Activated CD4-positive, alpha-beta memory T cell treated with anti-CD3 and anti-CD28 coated beads, Interleukin-2, amount 10 ng/mL, durations not matched to agents 7 days and 5 days (primary cell): ENCODE measurements at places on chromosomes 5 and 9. TPM values are rescaled to one million over a fixed set of nuclear protein-coding genes. Genes with fewer than 3 reads are reported as not detected.

Gene CNTFR
- total RNA-seq: not detected

Gene TAF7
- 75.1 TPM for total RNA-seq

GRCh38 chr9:137305060-137305797 lies 3.2 kb upstream of the NRARP start:
- H3K27me3 ChIP-seq: peaks cover 8% of the 10 kb centered on the region
- no peaks in the 10 kb centered on the region for H3K36me3 ChIP-seq
- H3K27ac ChIP-seq: peak overlapping the region; percentile 35
- peaks cover 16% of the 10 kb centered on the region for H3K4me1 ChIP-seq

- no peak overlapping the region for H3K27ac ChIP-seq
- no peaks in the 10 kb centered on the region for H3K36me3 ChIP-seq
- no peaks in the 10 kb centered on the region for H3K4me1 ChIP-seq
- no peak for DNase-seq
- peaks cover 5% of the 10 kb centered on the region for H3K27me3 ChIP-seq
Measured at GRCh38 chr9:113787871-113788270, 88.2 kb upstream of the ZNF618 start.

DNA sequence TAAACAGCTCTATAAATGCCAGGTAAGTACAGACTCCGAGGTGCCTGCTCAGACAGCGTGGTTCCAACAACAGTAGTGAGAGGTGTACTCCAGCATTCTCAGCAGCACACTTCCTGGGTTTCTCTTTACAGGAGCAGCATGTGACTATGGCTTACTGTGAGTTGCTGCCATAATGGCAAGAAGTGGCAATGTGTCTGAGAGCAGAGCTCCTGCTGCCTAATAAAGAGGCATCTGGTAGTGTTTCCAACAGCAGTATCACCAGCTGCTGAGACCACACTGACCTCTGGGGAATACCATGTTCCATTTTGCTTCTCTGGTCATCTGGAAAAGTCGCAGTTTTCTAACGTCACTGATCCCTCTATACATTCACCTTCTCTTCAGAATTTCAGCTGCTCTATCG lies 398.2 kb downstream of the SLCO4C1 start:
- DNase-seq: no peak
- no peaks in the 10 kb centered on the region for H3K36me3 ChIP-seq
- H3K4me1 ChIP-seq: no peaks in the 10 kb centered on the region
- H3K27me3 ChIP-seq: no peaks in the 10 kb centered on the region
- H3K4me3 ChIP-seq: no peak overlapping the region
- H3K27ac ChIP-seq: no peak overlapping the region

DNA sequence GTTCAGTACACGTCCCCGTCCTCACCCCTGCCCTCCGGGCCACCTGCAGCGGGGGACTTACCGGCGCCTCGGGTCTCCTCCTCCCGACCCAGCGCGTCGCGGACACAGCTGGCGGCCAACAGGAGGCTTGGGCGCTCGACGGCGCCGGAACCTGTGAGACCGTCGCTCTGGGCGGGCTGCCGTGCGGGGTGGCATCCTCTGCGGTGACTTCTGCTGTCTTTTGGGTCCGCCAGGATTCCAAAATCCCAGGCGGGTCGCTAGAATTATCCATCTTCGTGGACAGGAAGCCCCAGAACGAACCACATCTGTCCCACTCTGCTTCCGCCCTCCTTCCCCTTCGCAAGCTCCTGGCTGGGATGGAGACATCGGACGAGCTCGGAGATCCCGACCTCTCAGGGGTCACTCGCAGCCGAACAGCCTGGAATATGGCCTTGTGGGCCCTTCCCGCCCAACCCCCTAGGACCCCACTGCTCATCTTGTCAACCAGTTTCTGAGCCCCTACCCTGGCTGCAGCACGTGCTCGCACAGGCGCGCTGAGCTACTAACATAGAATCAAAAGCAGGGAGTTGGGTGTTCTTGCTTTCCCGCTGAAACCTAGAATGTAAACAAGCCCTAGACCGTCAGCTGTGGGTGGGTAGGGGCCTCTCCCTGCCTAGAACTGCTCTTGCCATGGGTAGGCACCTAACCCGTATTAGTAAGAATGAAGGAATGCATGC lies 947 bp upstream of the MARCHF3 start:
- H3K4me3 ChIP-seq: peak overlapping the region; percentile 85
- peak; percentile 24 for DNase-seq
- H3K4me1 ChIP-seq: peaks cover 12% of the 10 kb centered on the region
- H3K27me3 ChIP-seq: peaks cover 49% of the 10 kb centered on the region
- H3K27ac ChIP-seq: no peak overlapping the region

GRCh38 chr9:130990978-130991777 lies 17.8 kb upstream of the LAMC3 start:
- H3K27ac ChIP-seq: no peak overlapping the region
- no peaks in the 10 kb centered on the region for H3K27me3 ChIP-seq
- H3K4me1 ChIP-seq: no peaks in the 10 kb centered on the region
- no peaks in the 10 kb centered on the region for H3K36me3 ChIP-seq

DNA sequence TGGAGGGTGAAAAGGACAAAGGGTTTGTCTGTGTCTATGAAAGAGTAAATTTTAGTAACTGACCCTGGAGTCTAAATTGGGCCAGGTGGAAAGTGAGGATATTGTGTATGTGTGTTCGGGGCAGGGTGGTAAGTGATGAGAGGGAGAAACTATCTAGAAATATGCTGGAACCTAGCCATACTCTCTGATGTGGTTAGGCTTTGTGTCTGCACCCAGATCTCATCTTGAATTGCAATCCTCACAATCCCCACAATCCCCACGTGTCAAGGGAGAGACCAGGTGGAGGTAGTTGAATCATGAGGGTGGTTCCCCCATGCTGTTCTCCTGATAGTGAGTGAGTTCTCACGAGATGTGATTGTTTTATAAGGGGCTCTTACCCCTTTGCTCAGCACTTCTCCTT lies 60.6 kb downstream of the COMMD10 start:
- H3K36me3 ChIP-seq: no peaks in the 10 kb centered on the region
- H3K27ac ChIP-seq: no peak overlapping the region
- no peaks in the 10 kb centered on the region for H3K4me1 ChIP-seq
- no peak overlapping the region for H3K4me3 ChIP-seq
- DNase-seq: no peak
